A549 treated with Mapracorat at 1 μM for 4 hours (cell line): ENCODE measurements at places on chromosomes 11 and 22. TPM values are rescaled to one million over a fixed set of nuclear protein-coding genes. Genes with fewer than 3 reads are reported as not detected.

The CHRNA10 gene
- 0.76 to 1.5 TPM (median 1.1 TPM) in 5 replicates for total RNA-seq

The ASCL2 gene
- 0.09 TPM in 1 of 5 replicates, not detected in the others for total RNA-seq

The DDI1 gene
- total RNA-seq: not detected in 5 replicates

The SNX32 gene
- 0.09 TPM in 1 of 5 replicates, not detected in the others for total RNA-seq
